Amniotic stem cell (primary cell): ENCODE measurements at places on chromosomes 6 and 20.
A peak's percentile ranks its signal among the peaks of the same experiment; 100 is the strongest.

- DNase-seq, result no peak
Measured at GRCh38 chr6:166514196-166514595, 72.3 kb downstream of the RAMACL start.

DNA sequence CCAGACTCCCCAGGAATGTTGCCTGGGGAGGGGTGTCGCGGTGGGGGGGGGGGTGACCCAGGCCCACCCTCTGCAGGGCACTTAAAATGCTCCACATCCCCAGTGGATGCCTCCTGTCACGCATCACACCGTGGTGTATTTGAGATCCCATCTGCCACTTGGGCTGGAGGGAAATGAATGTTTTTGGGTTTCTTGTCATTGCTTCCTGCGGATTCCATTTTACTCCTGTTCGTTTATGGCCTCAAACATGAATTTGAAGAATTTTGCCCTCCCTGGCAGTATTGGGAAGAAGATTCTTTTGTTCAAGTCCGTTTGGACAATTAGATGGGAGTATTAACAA is 544 bp upstream of the KHDC1 start:
- DNase-seq, result no peak

DNA sequence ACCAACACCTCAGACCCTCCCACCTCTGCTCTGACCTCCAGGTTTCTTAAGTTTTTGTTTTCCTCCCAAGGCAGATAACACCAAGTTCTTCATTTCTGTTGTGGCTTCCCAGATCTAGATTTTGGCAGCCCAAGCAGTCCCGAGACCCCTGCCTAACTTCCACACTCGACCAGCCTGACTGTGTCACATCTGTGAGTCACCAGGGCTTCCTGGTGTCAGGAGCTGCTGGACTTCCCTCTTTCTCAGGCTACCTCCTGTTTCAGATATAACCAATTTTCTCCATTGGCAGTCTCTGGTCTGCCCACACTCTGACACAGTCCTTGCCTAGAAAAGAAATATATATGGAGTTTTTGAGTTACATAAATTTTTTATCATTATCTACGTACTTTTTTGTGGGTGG is 46.1 kb upstream of the CCN6 start:
- DNase-seq, result no peak

GRCh38 chr20:51700809-51701285 is 67.3 kb downstream of the ATP9A start:
- DNase-seq, result no peak

- no peak for DNase-seq
Measured at GRCh38 chr6:35486005-35486925, 10.6 kb downstream of the TEAD3 start.

GRCh38 chr6:40900791-40901190 is 138.2 kb downstream of the UNC5CL start:
- no peak for DNase-seq

- DNase-seq, result peak; percentile 71
Measured at GRCh38 chr6:154928325-154928922, 66.7 kb upstream of the TIAM2 start.

DNA sequence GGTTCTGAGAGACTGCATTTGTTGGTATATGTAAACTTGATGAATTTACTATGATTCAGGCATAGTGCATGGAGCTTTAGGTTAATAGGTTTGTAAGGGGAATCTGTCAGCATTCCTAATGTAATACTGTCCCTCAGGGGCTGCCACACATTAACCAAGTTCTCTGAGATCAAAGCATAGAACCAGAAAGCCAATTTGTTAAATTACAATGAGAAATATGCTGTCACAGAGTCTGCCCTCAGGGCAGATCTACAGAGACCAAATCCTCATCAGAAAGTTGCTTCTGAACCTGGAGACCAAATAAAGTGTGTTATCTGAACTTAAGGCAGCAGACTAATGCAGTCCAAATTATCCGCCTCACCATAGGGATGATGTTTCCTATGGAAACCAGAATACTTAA is 250.8 kb upstream of the HTR1E start:
- DNase-seq, result no peak

DNA sequence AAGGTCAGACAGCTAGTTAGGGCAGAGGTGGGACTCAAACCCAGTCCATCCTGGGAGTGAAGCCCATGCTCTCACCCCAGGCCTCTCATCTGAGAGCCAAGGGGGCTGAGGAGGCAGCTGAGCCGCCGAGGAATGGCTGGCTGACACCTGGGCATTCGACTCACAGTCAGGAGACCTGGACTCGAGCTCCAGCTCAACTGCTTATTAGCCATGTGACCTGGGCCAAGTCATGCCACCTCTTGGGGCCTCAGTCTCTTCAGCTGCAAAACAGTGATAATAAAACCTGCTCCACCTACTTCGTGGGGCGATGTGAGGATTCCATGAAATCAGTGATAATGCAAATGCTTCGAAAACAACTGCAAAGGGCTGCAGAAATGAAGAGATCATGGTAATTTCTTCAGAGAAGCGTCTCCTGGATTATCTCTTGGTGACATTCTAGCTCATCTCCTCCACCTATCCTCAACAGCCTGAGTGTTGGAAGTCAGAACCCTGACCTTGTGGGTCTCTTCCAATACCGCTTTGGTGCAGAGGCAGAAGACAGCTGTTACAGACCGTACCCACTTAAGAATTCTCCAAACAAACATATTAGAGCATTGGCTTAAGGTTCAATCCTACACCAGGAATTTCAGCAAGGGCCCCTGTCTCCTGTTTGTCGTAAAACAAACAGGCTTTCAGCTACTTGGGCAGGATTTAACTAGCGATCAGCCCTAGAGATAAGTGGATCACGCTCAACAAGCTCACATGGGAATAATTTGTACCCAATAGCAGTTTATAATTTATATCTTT is 60.0 kb upstream of the PIM1 start:
- DNase-seq, result no peak

- DNase-seq, result no peak
Measured at GRCh38 chr6:373031-373430, 18.5 kb upstream of the IRF4 start.

DNA sequence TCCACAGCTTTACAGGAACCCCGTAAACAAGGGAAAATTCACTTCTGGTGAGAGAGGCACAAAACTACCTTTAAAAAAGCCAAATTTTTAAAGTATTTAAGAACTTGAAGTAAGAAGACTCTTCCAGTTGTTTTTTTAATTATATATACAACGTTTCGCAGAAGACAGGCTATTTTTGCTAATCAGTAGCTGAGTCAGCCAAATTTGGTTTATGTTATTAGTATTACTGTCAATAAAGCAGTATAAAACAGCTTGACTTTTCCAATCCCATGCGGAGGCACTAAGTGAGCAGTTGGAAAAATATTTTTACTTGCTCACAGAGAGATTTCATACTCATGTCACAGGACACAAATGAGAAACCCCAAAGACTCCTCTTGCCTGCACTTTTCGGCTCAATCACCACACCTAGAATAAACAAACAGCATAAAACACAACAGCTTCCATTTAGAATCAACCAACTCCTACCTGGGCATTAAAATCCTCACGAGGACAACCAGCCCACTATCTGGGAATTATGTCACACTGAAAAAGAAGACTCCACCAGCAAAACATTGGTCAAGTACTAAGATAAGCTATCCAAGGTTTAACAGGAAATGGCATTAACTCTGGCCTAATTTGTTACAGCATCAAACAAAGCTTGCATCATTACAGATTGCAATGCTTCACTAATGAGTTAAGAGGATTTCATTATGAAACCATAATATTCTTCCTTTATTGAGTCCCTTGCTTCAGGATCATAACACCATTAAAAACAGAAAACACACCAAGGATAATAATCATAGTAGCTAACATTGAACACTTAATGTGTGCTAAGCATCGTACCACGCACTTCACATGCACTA is 26.3 kb downstream of the ELOVL5 start:
- DNase-seq, result no peak

- no peak for DNase-seq
Measured at GRCh38 chr6:112343977-112344376, 3.2 kb upstream of the RFPL4B start.

DNA sequence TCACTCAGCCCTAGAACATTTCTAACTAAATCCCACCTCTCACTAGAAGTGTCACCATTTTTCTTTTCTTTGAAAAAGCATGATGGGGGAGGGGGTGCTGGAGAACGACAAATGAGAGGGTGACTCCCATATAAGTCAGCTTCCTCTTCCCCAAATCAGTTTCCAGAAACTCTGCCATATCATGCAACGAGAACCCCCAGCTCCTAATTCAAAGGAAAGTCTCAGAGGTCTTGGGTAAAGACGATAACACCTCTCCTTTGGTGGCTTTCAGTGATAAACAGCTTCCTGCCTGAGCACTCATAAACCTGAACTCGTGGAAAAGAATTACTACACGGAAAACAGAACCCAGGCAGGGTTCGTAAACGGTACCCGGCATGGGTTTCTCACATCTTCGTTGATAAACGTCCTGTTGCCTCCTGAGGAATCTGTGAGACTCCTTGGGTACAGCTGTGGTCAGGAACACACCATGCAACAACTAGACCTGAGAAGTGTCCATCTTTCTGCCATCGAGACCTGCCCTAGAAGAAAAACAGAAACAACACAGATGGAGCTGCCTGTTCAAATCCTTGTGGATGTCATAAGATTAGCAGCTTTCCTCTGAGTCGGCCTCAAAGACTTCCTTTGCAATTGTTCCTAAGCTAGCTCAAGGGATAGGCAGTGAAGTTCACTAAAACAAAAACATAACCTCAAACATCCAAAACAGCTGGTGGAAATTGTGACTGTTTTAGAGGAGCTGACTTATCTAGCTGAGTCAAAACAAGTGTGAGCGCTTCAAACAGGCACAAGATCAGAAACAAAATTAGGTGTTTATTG is 185.8 kb upstream of the PRDM1 start:
- peak; percentile 35 for DNase-seq

DNA sequence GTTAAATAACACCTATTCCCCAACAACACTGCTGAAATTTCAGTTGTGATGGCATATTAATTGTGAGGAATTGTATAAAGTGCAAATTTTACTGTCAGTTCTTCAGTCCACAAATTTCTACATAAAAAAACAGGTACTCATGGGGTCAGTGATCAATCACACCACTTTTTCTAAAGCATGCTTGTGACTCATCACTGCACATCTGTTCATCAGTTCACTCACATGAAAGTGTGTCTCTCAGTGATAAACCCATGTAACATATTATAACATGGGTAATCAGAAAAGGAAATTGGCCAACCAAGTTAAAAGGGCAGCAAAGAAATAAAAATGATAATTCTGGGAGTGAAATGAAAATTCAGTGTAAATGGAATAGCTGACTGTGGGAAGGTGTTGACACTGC is 234.7 kb upstream of the FKBP1C start:
- no peak for DNase-seq

- no peak for DNase-seq
Measured at GRCh38 chr20:62236200-62236599, 2.1 kb upstream of the OSBPL2 start.

DNA sequence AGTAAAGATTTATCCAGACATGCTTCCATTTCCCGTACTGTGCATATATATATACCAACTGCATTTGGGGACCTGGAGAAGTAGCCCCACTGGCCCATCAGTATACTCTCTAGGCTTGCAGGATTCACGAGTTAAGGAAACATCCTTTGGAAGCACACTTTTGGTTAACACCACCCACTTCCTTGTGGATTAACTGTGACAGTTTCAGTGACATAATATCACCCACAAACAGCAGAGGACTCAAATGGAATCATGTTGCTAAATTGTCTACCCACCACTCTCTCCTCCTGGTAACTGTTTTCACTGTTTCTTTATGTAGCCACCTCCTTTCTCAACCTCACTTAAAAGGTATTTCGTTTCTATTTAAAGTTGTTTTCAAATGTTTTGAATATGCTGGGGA is 55.0 kb downstream of the PROKR2 start:
- DNase-seq, result no peak

- no peak for DNase-seq
Measured at GRCh38 chr20:22579711-22580697, 4.4 kb downstream of the FOXA2 start.

DNA sequence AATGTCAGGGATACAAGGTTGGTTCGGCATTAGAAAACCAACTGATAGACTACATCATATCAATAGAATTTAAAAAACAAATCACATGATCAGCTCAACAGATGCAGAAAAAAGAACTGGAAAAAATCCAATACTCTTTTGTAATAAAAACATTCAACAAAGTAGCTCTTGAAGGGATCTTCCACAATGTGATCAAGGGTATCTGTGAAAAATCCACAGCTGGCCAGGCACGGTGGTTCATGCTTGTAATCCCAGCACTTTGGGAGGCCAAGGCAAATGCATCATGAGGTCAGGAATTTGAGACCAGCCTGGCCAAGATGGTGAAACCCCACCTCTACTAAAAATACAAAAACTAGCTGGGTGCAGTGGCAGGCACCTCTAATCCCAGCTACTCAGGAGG is 63.1 kb downstream of the ASCC3 start:
- DNase-seq, result no peak

- no peak for DNase-seq
Measured at GRCh38 chr6:300026-300425, 7.7 kb downstream of the DUSP22 start.

DNA sequence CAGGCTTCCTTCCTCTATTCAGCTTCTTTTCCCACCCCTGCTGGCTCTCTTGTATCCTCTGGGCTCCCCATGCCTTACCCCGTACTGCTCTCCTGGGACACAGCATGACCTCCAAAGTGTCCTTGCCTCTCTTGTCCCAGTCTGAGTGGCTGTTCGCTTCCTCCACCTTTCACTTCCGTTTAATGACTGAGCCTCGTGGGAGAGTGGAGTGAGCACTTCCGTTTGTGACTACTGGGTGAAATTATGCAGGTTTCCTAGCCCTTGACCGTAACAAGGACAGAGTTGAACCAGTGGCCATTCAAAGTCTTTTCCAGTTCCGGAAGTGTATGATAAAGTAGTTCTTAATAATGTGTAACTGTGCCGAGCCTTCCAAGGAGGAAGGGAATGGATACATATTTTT is 109.2 kb downstream of the ARID1B start:
- DNase-seq, result no peak
